Hematopoietic multipotent progenitor cell treated with erythropoietin and hydrocortisone succinate and interleukin-3 and kit ligand, for 4 days (in vitro differentiated cells): ENCODE measurements at places on chromosomes 3 and 15.

DNA sequence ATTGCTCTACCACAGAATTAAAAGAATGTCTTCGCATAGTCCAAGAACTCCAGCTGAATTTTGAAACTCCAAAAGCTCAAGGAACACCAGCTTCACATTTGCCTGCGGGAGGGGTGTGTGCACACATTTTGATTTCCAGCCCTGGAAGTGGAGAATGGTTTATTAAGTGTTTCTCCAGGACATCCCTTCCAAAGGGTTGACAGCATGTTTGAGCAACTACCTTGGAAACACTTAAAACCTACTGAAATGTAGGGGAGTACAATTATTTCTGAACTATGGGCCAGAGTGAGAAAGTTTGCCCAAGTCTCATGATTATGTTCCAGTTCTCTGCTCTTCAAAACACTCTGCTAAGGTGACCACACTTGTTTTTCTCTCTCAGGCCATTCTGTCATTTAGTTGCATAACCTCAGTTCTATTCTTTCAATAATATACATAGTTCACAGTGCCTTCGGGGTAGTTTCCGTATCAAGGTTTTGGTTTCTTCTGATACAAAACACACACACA lies 7.9 kb downstream of the ACP3 start:
- DNase-seq, result no peak

DNA sequence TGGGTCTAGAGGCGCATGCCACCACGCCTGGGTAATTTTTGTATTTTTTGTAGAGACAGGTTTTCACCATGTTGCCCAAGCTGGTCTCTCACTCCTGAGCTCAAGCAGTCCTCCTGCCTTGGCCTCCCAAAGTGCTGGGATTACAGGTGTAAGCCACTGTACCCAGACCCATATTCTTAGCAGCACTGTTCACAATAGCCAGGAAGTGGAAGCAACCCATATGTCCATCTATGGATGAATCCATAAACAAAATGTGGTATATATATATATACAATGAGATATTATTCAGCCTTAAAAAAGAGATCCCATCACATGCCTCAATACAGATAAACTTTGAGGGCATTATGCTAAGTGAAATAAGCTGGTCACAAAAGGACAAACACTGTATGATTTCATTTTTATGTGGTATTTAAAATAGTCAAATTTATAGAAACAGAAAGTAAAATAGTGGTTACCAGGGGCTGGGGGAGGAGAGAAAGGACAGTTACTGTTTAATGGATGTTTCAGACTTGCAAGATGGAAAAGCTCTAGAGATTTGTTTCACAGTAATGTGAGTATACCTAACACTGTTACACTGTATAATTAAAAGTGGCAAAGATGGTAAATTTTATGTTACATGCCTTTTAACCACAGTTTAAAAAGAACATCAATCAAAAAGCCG lies 35.7 kb upstream of the GRAMD1C start:
- no peak for DNase-seq

GRCh38 chr3:168168743-168169142 lies 73.0 kb upstream of the GOLIM4 start:
- peak; percentile 45 for DNase-seq

DNA sequence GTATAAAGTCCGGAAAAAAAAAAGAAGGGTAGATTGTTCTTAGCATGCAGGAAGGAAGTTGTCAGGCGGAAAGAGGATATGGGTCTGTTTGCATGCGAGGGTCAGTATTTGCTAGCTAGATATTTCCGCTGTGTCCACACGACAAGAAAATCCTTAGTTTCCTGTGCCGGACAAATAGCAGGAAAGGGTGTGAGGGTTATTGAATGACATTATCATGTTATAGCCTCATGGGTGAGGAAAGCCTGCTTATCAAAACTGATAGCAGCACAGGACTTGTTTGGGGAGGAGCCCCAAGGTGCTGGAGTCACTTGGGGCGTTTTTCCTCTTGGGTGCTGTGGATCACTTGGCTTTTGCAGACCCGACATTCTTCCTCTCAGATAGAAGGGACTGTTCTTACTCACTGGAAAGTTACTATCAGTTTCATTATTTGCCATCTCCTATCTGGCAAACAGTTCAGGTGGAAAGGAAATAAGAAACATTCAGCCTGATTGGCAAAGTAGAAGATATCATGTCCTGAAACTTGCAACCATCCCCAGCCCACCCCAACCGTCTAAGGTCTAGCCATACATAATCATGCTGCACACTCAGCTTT lies 127.2 kb upstream of the DPH6 start:
- DNase-seq, result peak; percentile 53

DNA sequence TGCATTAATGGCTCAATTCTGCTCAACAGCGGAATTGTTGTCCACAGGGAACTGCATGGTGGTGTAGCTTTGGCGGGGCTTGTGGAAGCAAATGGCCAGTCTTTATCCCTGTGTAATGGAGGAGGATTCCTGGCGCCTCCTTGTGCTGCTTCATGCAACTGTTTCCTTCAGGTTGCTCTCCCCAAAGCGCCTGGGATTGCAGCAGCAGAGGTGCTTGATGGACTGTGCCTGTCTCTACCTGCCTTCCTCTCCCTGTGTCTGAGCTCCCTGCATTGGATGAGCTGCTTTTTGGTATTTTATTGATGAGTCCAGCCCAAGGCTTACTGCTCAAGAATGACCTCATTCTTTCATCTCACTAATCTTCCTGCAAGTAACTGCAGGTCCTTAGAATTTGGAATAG lies 72.9 kb upstream of the NDN start:
- no peak for DNase-seq

DNA sequence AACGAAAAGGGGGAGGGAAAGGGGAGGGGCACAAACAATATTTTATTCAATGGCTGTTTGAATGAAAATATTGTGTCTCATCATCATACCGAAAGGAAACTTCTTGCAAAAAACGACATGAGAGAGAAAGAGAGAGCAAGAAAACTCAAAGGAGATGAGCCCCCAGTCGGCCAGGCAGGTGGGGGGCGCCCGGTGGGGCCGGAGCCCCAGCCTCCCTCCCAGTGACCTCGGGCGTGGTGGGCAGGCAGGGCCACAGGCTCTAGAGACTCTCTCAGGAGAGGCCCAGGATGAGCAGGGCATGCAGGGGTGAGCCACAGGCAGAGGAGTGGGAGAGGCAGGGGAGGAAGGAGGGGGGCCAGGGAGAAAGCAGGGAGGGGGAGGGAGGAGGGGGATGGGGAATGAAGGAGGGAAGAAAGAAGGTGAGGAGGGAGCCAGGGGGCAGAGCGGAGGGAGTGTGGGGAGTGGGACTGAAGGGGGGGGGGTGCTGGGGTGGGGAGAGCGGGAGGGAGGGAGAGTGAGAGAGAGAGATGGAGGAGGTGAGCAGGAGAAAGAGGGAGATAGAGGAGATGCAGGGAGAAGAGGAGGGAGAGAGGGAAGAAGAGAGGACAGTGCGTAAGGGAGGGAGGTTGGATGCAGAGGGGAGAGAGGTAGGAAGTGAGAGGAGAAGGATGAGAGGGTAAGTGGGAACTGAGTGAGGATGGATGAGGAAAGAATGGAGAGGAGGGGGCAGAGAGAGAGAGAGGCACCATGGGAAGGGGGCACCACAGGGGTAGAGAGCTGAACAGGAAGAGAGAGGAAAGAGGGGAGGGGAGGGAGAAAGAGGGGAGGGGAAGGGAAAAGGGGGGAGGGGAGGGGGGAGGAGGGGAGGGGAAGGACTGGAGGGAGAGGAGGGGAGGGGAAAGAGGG lies 14.1 kb upstream of the TMEM115 start:
- DNase-seq, result no peak

- no peak for DNase-seq
Measured at GRCh38 chr15:62469478-62469873, 304.4 kb upstream of the C2CD4B start.

- DNase-seq, result no peak
Measured at GRCh38 chr3:128012050-128012449, 40.2 kb upstream of the SEC61A1 start.

GRCh38 chr15:77824361-77825251 lies 191.9 kb upstream of the LINGO1 start:
- DNase-seq, result no peak
